ENCODE measurements at places on chromosomes 13 and 19.

DNA sequence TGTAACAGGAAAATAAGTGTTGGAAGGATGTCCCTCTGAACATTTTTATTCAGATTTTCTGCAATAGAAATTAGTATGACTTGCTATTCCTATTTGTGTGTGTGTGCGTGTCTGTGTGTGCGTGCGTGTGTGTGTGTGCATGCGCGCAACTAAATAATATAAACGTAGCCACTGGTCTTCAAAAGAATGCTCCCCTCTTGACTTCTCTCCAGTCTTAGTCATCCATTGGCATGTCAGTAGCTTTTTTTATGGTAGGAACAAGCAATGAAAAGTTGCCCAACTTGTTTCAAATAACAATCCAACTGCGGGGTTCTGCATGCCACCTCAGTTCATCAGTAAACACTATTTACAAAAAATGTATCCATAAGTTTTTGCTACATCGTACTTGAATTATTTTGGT lies 249.6 kb downstream of the GPC6 start:
- DNase-seq: no peak

- DNase-seq: no peak
These were observed 1620.8 kb downstream of the PCDH9 start for GRCh38 chr13:65609350-65609749.

DNA sequence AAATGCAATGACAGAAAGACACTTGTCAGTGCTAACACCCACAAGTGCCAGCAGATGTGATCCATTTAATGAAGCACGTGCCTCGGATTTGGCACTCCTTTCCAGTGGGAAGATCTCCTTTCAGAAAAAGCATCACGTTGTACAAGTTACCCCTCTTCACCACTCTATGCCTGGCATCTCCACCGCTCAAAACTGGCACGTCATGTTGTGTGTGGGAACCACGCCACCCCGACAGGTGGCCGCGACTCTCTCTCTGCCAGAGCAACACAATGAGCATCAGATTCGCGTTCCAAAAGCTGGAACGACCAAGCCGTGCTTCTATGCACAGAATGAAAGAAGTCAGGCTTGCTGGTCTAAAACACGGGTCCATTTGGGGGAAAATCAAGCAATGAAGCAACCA lies 24.3 kb downstream of the TMTC4 start:
- no peak for DNase-seq

DNA sequence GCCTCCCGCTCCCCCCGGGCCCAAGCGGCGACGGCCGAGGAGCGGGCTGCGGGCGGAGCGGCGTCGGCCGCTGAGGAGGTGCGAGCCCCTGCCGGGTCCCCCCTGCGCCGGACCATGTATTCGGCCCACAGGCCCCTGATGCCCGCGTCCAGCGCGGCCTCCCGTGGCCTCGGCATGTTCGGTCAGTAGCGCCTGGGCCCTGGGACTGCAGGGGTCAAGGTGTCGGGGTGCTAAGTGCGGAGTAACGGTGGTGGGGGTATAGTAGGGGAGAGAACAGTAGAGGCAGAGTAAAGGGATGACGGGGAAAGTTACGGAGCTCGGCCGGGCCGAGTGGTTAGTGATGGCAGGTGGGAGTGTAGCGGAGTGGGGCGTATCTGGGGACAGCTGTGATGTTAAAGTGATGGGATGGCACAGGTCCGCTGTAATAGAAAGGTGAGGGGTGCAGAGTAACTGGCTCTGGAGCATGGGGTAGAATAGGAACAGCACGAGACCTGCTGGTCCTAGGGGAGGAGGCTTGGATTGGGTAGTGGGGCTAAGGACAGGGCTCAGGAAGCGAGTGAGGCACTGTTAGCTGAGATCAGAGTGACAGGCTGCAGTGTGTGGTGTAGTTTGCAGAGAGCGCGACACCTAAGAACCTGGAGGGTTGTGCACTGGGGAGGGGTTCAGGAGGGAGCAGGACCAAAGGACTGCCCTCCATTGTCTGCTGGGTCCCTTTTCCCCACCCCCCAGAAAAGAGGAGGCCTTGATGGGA lies 15.7 kb downstream of the CIC start:
- no peak for DNase-seq

- DNase-seq: no peak
These were observed 54.3 kb downstream of the GGACT start for GRCh38 chr13:100534147-100534843.

- no peak for DNase-seq
These were observed 1447.5 kb downstream of the EFNB2 start for GRCh38 chr13:105087945-105088344.

- no peak for DNase-seq
These were observed 14.8 kb downstream of the BRD4 start for GRCh38 chr19:15317392-15318071.

GRCh38 chr13:44732503-44733098 lies 156.5 kb upstream of the TSC22D1 start:
- DNase-seq: no peak

- peak; percentile 64 for DNase-seq
These were observed 518 bp downstream of the NUDT19 start for GRCh38 chr19:32691952-32692726.

DNA sequence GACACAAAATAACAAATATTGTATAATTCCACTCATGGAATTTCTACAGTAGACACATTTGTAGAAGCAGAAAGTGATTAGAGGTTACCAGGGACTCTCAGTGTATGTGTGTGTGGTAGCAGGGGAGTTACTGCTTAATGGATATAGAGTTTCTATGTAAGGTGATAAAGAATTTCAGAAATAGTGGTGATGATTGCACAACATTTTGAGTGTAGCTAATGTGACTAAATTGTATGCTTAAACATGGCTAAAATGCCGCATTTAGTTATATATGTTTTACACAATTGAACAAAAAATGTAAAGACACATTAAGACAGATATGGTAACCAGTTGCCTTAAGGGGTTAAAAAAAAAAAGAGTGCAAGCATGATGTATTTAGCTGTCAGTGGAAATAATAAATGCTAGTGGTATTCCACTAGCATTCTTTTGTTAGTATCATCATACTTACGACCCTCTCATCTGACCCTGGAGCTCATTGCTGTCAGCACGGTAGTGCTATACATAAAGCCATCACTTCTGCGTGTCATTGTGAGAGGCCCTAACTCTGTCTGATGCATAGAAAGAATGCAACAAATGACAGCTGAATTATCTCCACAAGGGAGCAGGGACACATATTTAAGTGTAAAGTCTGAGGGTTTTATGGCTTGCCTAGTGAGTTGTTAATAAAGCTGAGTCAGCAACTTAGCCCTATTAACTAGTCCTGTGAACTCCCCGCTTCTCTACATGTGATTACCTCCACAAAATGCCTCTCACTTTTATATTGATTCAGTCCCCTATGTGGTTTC lies 134.1 kb upstream of the RXFP2 start:
- no peak for DNase-seq

DNA sequence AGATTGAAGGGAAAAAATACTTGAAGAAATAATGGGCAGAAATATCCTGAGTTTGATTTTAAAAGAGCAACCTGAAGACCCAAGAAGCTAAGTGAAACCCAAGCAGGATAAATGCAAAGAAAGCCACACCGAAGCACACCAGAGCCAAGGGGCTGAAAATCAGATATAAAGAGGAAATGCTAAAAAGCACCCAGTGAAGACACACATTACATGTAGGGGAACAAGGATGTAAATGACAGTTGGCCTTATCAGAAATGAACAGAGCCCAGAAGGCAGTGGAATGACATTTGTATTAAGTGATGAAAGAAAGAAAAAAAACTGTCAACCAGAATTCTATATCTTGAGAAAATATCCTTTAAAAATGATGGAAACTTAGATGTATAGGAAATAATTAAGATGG lies 139.1 kb downstream of the SLC7A1 start:
- peak; percentile 28 for DNase-seq

DNA sequence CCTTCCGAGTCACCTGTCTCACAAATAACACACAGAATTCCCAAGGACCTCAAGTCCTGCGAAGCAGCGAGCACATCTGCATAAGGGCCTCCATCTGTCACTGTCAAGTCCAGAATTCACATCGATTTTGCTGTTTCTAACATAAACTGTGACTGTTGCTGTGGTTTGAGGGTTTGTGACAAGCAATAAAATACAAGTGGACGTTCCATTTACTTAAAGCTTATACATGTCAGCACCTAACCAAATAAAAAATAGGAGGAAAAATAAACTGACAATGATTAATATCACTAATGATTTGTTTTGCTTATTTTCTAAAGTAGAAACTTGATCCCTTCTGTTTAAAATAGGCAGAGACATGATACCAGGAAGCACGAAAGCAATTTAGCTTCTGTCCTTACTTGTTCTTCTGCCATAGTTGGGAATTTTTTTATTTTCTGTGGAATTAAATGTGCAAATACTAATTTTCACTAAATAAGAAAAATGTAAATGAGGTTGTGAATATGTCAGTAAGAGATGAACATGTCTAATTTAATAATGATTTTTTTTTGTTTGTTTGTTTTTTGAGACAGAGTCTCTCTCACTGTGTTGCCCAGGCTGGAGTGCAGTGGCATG lies 279.1 kb downstream of the FGF9 start:
- DNase-seq: no peak

GRCh38 chr13:33862016-33862415 lies 44.1 kb downstream of the RFC3 start:
- DNase-seq: no peak

- DNase-seq: no peak
These were observed 558 bp upstream of the PPAN start for GRCh38 chr19:10105509-10106099.

- no peak for DNase-seq
These were observed 17.2 kb upstream of the MCF2L start for GRCh38 chr13:112951674-112952371.

DNA sequence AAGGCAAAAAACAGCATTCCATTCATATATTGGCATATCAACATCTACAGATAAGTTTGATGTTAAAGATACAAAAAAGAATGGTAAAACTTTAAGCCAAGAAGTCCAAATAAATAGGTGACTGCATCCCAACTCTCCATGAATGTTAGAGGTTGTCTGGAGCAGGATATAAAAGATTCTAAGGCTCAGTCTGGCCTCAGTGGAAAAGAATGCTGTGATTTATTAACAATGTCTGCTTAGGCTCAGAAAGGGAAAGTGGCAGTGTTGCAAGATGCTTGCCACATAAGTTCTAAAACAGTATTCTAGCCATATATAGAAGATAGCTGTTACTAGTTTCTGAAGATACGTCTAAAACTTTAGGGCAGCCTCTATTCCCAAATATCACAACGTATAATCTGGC lies 179.8 kb upstream of the NBEA start:
- DNase-seq: no peak

GRCh38 chr13:101977475-101977874 lies 424.4 kb downstream of the FGF14 start:
- DNase-seq: no peak

GRCh38 chr13:46354156-46355087 lies 32.6 kb downstream of the RUBCNL start:
- peak; percentile 86 for DNase-seq

GRCh38 chr13:98144801-98145350 lies 2.0 kb downstream of the FARP1 start:
- DNase-seq: no peak

DNA sequence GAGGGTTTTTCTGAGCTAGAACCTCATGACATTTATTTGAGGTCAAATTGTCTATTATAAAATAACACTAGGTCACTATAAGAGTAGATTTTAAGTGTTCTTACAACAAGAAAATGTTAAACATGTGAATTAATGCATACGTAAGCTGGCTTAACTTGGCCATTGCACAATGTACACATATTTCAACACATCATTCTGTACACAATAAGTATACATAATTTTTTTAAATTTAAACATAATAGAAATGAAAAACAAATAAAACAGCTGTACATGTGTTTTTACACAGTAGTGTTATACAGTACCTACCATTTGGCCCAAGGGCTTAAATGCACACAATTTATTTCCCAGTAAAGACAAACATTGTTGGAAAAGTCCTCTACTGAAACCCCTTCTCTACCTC lies 269.9 kb downstream of the DACH1 start:
- DNase-seq: no peak

- DNase-seq: no peak
These were observed 66.1 kb downstream of the LHFPL6 start for GRCh38 chr13:39536906-39537305.

DNA sequence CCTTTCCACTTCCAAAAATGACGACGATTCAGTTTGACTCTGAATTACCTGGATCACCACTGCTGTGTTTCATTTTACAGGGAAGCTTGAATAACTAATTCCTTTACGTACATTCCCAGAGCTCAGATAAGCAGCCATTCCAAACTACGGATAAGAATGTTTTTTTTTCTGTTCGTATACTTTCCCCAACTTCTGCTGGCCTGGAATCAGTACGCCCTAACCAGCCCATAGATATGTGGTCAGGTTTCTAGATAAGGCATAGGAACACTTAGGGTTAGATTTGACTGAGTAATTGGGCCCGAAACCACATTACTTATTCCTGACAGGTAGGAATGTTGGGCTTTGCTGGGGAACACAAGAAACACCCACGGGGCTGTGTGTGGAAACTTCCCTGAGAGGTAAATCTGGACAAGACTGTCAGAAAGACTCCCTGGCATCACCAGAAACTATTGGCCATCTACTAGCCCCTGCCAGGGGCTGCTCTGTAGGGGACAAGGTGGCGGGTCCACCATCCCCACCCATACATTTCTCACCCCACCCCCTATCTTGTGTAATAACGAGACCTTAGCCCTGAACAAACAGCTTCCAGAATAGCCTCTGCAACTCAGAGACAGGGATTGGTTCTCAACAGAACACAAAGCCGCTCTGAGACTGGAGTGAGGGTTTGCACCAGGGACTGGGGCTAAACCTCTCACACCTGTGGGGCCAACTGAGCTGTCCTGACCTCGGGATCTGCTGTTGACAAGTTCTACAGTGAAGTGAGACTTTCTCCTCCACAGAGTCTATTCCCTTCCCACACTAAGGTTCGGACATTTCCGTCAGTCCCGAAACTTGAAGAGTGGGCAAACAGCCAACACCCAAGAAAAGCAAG lies 15.6 kb downstream of the RHPN2 start:
- no peak for DNase-seq

GRCh38 chr19:8826371-8826770 lies 5.7 kb downstream of the ZNF558 start:
- DNase-seq: no peak

Data from hematopoietic multipotent progenitor cell (in vitro differentiated cells).